Skin of body (tissue), 3 donors: ENCODE measurements at places on chromosomes 4 and X.
A peak's percentile ranks its signal among the peaks of the same experiment; 100 is the strongest.

DNA sequence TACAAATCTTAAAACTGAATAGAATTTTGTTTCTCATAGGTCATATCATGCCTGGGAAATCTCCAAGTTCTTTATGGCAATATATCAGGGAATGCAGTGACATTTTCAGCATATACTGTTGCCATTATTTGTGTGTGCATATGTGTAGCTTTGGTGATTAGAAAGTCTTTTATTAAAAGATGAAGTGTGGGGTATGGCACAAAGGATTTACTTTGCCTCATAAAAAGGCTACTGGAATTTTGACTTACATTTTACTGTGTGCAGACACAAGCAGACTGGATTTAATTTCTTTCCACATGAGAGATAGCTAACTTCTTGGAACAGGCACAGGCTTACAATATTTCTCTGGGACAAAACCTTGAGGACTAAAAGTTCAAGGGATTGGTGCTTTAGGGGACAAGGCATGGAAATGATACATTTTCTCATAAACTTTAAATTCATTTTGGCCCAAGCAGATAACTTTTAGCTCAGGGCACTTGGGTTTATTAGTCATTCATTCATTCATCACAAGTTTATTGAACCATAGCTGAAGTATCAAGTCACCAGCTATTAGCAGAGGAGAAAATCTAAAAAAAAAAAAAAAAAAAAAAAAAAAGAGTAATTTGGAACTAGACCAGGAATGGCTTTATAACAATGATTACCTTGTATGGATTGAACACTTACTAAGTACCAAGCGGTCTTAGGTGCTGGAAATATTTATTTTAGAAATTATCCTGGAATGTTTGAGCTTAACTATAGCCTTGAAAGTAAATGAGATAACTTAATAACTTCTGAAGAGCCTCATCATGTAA, 191.5 kb downstream of the SLIT2 start:
- no peak for DNase-seq

- DNase-seq: no peak
These were observed 59.7 kb upstream of the RASGEF1B start for GRCh38 chr4:81531410-81531809.

DNA sequence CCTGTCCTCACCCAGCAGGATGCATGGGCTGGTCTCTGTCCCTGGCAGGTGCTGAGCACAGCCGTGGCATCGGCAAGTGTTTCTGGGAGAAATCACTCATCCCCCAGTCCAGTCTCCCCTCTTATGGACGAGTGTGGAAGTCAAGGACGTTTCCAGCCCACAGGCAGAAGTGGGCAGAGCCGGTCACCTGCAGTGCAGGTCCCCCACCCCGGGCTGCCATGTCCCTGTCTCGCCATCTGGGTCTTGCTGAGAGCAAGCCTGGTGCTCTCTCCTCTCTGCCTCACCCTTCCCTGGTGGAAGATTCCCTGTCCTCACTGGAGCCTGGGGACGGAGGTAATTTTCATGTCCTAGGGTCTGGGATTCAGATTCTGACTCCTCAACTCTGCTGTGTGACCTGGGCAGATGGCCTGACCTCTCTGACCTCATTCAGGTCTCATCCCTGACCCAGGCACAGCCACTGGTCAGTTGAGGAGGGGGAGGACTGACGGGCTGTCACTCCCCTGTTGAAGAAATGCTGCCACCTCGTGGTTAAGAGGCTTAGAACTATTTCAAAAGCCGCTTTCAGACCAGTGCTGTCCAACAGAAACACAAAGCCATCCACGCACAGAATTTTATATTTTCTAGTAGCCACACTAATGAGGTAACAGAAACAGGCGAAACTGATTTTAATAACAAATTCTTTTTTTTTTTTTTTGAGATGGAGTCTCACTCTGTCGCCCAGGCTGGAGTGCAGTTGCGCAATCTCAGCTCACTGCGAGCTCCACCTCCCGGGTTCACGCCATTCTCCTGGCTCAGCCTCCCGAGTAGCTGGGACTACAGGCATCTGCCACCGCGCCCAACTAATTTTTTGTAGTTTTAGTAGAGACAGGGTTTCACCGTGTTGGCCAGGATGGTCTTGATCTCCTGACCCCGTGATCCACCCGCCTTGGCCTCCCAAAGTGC, 1.8 kb downstream of the CPZ start:
- DNase-seq: peak; percentile 22

DNA sequence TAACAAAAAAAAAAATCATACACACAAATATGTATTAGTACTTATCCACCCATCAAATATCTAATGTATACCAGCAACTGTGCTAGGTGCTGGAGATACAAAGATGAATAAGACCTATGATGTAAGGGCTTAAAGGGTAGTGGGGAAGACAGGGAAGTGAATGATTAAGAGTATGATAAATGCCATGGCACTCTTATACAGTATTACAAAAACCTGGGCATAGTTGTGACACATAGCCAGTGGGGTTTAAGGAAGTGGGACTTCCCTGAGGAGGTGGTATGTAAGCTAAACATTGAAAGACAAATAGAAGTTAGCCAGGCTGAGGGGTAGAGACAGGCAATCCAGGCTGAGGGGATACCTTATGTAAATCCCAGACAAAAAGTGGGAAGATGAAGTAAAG, 23.5 kb downstream of the CHM start:
- no peak for DNase-seq

GRCh38 chr4:59339631-59340030, 1860.5 kb upstream of the ADGRL3 start:
- DNase-seq: no peak

- no peak for DNase-seq
These were observed 191.9 kb downstream of the FBXW7 start for GRCh38 chr4:152344001-152344400.
